ENCODE measurements at places on chromosomes 1 and 21.

DNA sequence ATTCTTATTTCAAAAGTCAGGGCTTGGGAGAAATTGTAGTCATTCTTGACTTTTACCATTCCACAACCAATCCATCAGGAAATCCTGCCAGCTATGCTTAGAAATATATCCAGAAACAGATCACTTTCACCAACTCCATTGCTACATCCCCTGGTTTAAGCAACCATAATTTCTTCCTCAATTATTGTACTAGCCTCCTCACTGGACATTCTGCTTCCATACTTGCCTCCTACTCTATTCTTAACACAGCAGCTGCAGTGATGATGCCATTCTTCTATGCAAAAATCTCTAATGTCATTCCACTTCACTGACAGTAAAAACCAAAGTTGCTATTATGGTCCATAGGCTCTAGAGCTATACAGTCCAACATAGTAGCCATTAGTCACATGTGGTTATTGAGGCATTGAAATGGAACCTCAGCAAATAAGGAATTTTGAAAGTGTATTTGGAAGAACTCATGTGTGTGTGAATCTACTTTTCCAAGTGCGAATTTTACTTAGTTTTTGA lies 110.7 kb upstream of the KIAA0040 start:
- H3K4me1 ChIP-seq, result no peaks in the 10 kb centered on the region
- no peaks in the 10 kb centered on the region for H3K27me3 ChIP-seq
- peaks cover 2% of the 10 kb centered on the region for H3K36me3 ChIP-seq
- DNase-seq, result no peak

GRCh38 chr1:185917646-185918045 lies 183.5 kb downstream of the HMCN1 start:
- H3K36me3 ChIP-seq, result no peaks in the 10 kb centered on the region
- no peaks in the 10 kb centered on the region for H3K27me3 ChIP-seq
- no peak overlapping the region for H3K27ac ChIP-seq
- DNase-seq, result no peak
- no peaks in the 10 kb centered on the region for H3K4me1 ChIP-seq
- no peak overlapping the region for H3K4me3 ChIP-seq

DNA sequence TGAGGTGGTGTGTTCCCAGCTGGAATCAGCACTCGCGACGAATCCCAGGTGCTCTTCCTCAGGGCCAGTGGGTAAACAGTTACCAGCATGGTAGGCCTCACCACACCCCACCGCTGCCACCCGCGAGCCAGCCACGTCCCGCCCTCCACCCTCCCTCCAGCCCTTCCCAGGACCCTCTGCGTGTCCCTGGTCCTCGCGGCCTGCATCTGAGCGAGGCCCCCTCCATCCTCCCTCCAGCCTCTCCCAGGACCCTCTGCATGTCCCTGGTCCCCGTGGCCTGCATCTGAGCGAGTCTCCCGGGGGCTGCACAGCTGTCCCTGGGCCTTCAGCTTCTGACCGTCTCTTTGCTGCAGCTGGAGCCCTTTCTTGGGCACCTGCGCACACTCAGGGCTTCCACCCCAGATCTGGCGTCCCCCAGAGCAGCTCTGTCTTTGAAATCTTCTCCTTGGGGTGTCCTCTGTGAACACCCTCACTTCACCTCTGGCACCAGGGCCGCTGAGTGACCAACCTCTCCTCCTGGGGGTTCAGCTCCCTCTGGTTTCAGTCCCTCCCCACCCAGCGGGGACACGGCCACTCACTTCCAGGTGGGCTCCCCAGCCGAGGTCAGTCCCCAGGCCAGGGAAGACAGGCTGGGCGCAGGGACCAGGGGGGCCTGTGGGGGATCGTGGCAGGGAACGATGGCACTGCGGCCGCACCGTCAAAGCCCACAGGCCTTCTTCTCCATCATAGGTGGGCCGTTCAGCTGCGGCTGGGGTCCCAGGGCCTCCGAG lies 57.8 kb upstream of the COL6A2 start:
- DNase-seq, result no peak
- H3K4me3 ChIP-seq, result no peak overlapping the region
- H3K27me3 ChIP-seq, result peaks cover 19% of the 10 kb centered on the region
- H3K4me1 ChIP-seq, result no peaks in the 10 kb centered on the region

DNA sequence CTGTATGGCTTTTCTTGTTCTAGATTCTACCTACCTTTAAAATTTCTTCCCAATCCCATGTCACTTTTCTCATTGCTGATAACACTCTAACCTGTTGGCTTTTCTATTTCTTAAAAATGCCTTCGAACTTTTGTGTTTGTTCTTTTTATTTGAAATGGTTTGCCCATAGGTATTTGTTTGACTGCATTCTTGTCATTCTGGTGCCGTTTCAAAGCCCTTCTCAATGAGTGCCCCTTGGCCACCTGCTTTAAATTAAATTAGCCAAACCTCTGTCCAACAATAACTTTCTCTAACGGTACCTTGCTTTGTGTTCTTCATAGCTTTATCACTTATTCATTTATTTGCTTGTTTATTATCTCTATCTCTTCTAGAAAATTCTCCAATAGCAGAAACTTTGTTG lies 38.9 kb downstream of the KCTD3 start:
- no peaks in the 10 kb centered on the region for H3K4me1 ChIP-seq
- no peaks in the 10 kb centered on the region for H3K36me3 ChIP-seq
- DNase-seq, result no peak
- no peaks in the 10 kb centered on the region for H3K27me3 ChIP-seq
- H3K27ac ChIP-seq, result no peak overlapping the region

DNA sequence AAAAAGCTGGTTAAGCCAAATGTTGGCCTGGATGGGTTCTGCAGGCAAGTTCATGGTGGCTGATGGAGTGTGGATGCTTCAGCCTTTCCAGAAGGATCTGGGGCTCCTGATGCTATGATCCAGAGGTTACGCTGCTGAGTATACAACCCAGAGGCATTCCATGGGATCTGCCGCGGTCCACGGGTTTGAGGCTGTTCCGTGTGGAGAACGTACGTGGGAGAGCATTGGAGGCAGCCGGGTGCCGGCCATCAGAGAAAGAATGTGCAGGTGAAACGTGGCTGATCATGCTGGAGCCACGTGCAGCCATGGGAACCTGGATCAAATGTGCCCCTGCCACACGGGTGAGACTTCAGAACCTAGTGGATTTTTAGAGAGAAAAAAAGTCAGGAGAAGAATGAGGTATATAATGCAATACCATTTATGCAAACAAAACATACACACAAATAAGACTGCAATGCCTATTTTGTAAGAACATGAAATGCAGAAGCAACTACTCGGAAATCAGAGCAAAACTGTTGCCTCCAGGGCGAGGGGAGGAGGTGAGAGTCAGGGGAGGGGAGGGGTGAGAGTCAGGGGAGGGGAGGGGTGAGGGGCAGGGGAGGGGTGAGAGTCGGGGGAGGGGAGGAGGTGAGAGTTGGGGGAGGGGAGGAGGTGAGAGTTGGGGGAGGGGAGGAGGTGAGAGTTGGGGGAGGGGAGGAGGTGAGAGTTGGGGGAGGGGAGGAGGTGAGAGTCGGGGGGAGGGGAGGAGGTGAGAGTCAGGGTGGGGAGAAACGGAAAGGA lies 116.5 kb upstream of the C1orf174 start:
- peaks cover 8% of the 10 kb centered on the region for H3K4me1 ChIP-seq
- no peaks in the 10 kb centered on the region for H3K36me3 ChIP-seq
- H3K27ac ChIP-seq, result no peak overlapping the region
- H3K4me3 ChIP-seq, result no peak overlapping the region

- H3K27me3 ChIP-seq, result peaks cover 87% of the 10 kb centered on the region
- no peak overlapping the region for H3K4me3 ChIP-seq
- H3K4me1 ChIP-seq, result no peaks in the 10 kb centered on the region
- no peak overlapping the region for H3K27ac ChIP-seq
- DNase-seq, result no peak
Measured at GRCh38 chr1:18463984-18464664, 16.6 kb upstream of the KLHDC7A start.

DNA sequence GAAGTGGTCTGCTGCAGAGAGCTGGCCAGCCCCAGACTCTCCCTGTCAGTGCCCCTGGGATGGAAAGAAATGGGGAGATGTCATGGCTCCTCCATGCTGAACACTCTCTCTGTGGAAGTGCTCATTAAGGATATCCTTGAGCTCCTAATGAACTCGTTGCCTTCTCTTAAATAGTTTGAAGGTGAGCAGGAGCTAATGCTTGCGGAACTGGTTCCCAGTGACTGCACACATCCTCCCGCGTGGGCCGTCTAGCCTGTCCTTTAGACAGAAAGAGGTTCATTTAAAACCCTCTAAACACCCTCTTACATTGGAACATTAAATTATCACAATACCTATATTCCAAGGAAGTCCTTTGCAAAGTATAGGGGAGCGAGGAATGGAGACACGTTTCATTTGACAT lies 5.9 kb upstream of the WDR64 start:
- H3K27me3 ChIP-seq, result peaks cover 14% of the 10 kb centered on the region
- peaks cover 2% of the 10 kb centered on the region for H3K36me3 ChIP-seq
- no peaks in the 10 kb centered on the region for H3K4me1 ChIP-seq
- no peak overlapping the region for H3K4me3 ChIP-seq
- DNase-seq, result no peak
